ENCODE measurements at places on chromosomes 5 and 9.

- DNase-seq, result peak; percentile 88
Measured at GRCh38 chr9:76704593-76705204, 59.5 kb upstream of the PCA3 start.

GRCh38 chr5:112554101-112554977 lies 135.3 kb upstream of the EPB41L4A start:
- DNase-seq, result peak; percentile 19

DNA sequence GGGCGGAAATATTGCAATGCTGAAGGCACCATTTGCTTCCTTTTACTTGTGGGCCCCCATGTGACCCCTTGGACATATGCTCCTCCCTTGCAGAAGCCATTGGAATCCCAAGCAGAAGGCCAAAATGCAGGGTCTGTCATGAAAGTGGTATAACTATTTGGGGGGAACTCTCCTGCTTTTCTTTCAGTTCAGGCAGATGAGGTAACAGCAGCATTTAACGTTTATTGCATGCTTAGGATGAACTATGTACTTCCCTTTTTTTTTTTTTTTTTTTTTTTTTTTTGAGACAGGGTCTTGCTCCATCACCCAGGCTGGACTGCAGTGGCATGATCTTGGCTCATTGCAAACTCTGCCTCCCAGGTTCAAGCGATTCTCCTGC lies 7.8 kb downstream of the FOXI1 start:
- DNase-seq, result no peak

DNA sequence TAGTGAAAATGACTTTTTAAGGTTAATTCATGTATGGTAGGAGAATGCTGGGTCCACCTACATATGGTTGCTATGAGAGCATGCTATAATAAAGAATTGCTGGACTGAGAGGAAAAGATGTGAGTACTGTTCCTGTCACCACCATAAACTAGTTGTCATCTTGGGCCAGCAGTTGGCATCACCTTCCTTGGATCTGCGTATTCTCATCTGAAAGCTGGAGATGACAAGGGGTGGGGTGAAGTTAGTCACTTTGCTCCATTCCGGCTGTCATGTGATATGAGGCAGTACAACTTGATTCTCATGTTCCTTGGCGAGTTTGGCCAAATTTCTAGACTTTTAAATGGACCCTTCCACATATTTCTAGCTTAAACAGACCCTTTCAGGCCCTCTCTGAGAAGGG lies 33.3 kb downstream of the PIP5K1B start:
- DNase-seq, result no peak

DNA sequence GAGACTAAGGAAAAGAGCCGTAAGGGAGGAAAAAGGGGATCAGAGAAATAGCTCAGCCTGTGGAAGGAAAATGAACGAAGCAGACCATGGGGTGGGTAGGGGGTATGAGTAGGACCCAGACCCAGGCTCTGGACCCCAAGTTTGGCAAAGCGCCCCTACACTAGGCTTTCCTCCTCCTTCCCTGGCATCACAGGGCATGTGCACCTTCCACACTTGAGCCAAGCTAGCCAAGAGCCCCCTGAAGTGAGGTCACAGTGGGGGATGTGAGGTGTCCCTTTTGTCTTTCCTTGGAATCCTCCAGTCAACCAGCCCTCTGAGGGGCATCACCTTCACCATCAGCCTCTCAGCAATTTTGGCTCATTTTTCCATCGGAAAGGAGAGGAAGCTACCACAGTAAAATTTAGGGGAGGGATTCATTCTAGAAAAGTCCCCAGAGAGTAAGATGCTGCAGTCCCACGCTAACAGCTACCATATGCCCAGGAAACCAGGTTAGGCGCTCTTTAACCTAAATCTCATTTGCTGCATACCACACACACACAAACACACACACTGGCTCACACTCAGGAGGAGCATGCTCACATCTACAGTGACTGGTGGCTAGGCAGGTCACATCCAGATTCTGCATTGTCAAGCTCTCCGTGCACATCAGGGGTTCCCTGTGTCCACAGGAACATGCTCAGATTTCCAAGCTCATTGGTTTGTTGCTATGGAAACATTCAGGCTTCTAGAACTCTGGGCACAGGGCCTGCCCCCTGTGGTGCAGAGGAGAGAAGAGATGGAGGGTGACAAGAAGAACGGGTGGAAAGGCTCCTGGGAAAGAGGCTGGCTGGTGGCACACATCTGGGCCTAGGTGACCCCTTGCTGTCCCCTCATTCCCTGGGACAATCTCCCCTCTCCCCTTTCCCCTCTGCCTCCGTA lies 9.9 kb downstream of the REEP2 start:
- DNase-seq, result peak; percentile 87

- no peak for DNase-seq
Measured at GRCh38 chr5:139371482-139372435, 11.3 kb downstream of the SLC23A1 start.

DNA sequence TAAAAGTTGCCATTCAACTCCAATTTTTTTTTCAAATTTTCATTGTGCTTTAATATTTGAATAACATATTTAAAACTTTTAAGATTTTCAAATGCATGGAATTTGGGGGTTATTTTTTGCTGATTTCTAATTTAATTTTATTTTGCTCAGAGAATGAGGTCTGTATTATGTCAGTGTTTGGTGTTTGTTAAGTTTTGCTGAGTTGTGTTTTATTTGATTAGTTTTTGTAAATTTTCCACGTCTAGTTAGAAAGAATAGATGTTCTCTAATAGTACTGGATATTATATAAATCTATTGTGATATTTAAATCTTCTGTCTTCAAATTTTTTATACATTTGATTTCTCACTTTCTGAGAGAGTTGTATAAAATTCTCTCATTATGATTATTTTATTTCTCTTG lies 145.9 kb downstream of the MACIR start:
- DNase-seq, result no peak

DNA sequence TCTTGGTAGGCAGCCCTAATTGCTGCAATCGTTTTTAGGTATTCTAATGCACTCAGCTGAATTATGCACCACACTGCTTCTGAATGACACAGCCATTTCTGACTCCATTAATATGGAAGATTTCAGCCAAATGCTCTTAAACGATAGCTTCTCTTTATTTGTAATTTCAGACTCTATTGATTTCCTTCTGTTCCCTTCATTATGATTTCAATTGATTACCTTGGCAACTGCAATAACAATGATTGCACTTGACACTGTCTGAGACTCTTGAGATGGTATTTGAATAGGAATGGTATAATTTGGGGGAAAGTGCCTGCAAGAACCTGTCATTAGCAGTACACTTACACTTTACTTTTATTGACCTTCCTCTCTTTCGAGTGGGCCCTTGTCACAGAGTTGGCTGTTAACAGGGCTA lies 296.1 kb upstream of the DMAC1 start:
- peak; percentile 59 for DNase-seq

DNA sequence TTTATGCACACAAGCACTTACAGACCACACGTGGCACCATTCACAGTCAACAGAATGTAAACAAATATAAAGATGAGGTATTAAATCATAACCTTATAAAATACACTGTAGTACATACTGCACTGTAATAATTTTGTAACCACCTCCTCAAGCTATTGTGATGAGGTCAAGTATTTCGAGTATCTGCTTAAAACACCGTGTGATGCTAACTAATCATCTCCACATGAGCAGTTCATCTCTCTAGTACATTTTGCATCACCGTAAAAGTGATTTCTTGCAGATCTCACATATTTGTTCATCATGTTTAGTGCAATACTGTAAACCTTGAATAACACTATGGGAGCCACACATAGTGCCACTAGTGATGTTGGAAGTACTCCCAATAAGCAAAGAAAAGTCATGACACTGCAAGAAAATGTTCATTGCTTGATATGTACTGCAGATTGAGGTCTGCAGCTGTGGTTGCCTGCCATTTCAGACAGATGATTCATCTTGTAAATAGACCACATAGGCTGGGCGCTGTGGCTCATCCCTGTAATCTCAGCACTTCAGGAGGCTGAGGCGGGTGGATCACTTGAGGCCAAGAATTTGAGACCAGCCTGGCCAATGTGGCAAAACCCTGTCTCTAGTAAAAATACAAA lies 44.3 kb downstream of the FOXB2 start:
- no peak for DNase-seq

DNA sequence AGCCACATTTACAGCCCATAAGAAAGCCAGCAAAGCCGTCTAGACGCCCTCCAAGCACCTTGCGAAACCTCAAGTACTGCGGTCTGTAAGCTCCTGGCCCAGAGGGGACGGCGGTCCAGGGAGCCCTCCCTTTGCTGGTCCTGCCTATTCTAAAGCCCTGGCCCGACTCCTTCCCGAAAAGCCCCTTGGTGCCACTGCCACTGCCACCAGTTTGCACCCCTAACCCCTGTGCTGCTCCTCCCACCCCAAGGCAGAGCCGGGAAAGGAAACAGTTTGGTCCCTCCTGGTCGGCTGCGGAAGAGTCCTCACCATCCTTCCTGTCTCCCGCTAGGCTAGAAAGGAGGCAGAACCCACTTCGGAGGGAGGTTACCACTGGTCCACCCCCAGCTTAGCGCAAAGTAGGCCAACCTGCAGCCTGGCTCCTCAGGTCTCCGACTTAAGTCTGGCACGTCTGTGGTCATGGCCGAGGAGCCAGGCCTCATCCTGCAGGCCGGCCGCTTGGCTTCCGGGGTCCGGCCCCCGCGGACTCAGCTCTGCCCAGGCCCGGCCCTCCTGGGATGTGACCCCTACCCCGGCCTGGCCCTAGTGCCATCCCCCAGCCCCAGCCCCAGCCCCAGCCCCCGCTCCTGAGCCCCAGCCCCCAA lies 916 bp downstream of the TOR1A start:
- peak; percentile 10 for DNase-seq

DNA sequence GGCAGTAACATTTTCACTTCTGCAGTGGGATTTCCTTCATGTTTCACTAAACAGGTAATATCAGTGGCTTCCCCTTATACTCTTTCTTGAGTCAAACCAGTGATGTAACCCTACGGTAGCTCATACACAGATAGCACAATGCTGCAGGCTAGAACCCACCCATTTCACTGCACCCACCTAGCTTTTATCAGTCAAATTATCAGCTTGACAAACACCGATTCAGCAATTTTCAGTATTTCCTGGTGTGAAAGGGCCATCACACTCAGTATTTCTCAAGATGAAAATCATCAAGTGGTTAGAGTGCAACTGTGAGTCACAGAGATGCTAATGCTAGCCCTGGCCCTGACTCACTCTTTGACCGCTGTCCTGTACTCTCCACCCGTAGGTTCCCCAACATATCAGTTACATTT lies 242.3 kb upstream of the PTGER4 start:
- no peak for DNase-seq

- DNase-seq, result no peak
Measured at GRCh38 chr9:20989923-20990341, 41.5 kb downstream of the HACD4 start.

DNA sequence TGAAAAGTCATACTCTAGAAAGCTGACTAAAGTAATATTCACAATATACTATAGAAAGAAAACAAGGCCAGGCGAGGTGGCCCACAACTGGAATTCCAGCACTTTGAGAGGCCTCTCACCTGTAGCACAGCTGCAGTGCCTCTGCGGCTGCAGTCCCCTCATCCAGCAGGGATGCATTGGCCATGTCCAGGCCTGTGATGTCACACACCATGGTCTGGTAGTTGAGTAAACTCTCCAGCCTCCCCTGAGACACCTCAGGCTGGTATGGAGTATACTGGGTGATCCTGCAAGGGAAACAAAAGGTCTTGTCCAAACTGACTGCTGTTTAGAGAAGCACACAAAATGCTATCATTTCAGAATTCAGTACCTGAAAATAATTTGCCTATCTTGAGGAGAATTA lies 35.5 kb downstream of the GLDC start:
- DNase-seq, result no peak

GRCh38 chr5:108659531-108659930 lies 88.2 kb upstream of the FER start:
- no peak for DNase-seq

DNA sequence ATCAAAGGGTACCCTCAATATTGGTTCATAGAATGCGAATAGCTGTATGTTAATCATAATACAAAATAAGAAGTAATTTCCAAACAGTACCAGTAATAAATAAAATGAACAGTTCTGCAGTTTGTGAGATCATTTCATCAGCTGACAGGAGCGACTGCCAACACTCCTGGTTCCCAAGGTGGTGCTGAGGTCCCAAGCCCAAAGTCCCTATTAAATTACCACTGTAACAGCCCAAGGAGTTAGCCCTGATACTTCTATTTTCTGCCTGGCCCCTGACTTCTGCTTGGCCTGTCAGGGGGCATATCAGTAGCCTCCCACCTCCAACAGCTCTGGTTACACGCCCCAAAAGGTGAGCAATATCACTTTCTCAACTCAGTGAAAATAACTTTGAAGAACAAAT lies 47.1 kb downstream of the ANKH start:
- no peak for DNase-seq

GRCh38 chr9:119368681-119369581 lies at the start of gene BRINP1:
TSS of gene BRINP1 (minus strand) at chr9:119369435. CDS start at chr9:119313355, 56,080 bp downstream.
- peak; percentile 89 for DNase-seq

- no peak for DNase-seq
Measured at GRCh38 chr5:177141496-177141895, 7.9 kb downstream of the NSD1 start.

GRCh38 chr9:111803924-111804323 lies 9.2 kb upstream of the SHOC1 start:
- no peak for DNase-seq

DNA sequence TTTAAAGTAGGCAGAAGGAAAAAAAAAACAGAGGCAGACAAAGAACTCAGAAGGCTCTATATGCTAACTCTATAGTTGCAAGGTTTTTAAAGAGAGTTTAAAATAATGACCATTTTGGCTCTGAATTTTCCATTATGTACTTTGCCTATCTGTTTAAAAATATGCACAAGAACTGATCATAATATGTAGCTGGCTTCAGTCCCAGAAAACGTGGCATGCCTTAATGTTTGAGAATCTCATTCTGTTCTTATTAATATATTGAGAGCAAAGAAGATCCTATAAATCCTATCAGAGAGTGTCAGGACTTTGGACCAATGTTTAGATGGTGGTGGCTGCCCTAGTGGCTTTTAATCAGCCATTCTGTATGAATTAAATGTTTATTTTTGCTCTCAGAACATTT lies 121.5 kb downstream of the JMY start:
- peak; percentile 31 for DNase-seq

GRCh38 chr5:9644630-9645029 lies 14.5 kb upstream of the TAS2R1 start:
- DNase-seq, result no peak

GRCh38 chr5:84425365-84425881 lies 40.7 kb upstream of the EDIL3 start:
- DNase-seq, result no peak

- DNase-seq, result peak; percentile 14
Measured at GRCh38 chr9:91246846-91247245, 114.9 kb downstream of the AUH start.

DNA sequence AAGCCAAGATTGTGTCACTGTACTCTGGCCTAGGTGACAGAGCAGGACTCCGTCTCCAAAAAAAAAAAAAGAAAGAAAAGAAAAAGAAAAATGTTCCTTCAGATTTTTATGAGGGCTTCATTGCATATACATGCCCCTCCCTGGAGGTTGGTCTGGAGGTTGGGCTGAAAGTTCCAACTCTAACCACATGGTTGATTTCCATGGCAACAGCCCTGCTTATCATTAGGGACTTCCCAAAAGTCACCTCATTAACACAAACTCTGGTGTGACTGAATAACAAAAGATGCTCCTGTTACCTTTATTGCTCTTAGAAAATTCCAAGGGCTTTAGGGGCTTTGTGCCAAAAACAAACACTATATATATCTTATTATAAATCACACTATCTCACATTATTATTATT lies 113.8 kb downstream of the TMC1 start:
- no peak for DNase-seq
